ENCODE measurements at places on chromosomes 1 and 21.

DNA sequence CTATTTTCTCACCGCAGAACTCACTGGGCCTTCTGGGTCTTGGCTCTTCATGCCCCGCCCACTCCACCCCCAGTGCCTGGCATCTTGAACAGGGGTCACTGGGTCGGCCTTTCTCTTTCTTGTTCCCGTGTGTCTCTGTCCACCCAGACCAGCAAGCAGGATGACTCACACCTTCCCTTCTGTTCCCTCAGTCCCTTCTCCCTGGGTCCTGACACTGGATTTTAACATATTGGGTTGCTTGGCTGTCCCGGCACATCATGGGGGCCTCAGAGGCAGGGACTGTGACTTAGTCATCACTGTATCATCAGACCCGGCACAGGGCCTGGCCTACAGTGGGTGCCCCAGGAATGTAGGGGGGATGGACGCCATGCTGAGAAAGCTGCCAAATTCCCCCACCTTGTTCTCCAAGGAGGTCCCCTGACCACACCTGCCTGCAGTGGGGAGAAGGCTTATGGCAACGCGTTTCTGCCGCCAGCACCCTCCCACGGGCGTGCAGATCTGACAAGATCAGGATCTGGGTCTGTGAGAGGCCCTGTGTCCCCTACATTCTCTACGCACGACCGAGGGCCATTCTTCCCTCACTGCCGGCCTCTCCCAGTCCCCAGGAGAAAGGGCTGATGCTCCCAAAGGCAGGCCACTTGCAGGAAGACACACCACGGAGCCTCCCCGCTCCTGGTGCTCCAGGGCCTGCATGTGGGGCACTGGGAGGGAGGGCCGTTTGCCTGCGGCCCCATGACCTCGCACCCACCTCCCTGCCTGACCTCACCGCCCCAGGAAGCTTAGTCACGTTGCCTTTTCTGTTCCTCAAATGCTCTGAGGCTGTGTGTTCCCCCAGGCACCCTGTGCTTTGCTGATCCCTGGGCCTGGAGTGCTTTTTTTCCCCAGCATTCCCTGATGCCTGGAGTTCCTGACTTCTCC lies 157.2 kb upstream of the TMEM51 start:
- no peak for DNase-seq

DNA sequence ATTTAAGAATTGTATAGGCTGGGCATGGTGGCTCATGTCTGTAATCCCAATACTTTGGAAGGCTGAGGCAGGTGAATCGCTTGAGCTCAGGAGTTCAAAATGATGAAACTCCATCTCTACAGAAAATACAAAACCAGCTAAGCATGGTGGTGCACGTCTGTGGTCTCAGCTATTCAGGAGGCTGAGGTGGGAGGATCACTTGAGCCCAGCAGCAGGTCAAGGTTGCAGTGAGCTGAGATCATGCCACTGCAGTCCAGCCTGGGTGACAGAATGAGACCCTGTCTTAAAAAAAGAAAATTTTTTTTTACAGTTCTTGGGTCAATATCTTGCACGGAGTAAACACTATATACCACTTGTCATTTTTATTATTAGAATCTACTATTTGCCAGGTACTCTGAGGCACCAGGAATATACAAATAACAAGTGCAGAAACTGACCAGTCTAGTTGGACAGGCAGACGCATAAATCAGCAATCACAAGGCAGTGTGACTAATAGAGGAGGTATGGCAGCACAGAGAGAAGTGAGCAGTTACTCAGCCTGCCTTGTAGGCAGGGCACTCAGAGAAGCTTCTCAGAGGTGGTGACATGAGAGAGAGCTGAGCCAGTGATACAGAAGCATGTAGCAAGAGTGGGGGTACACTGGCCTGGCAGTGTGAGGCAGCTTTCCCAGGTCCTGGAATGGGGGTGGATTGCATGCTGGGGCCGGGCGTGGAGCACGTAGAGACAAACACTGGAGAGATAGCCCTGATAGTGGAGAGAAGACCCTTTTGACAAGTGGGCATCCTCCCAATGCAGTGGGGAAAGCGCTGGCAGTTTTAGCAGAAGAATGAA lies 8.0 kb downstream of the PHLDA3 start:
- no peak for DNase-seq

DNA sequence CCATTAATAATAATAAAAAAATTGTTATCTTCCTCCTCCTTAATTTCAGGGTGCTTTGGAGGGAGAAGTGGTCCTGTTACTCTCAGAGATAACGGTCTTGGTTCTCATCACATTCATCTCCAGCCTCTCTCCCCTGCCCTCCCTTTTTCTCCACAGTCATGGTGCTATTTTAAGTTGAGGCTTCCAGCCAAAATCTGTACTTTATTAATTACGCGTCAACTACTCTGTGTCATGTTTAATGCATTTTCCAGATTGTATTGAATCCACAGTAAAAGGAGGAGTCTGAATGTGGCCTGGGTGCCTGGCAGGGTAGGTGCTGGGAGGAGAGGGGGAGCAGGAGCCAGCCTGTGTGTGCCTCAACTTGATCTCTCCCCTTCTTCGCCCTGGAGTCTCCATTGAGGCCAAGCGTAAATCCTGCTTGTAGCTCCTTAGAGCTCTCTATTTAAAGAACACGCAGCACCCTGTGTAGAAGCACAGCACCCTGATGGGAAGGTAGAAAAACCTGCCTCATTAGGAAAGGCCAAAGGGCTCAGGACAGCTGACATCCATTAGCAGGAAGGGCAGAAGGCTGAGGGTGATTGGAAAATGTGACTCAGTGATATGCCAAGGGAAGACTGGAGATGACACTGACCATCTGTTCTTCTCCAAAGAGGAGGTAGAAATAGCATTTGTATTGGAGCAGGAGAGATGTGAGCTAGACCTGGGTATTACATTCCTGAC lies 82.4 kb downstream of the PLXNA2 start:
- DNase-seq: no peak

GRCh38 chr1:215487466-215487865 lies 79.6 kb upstream of the KCTD3 start:
- DNase-seq: no peak

GRCh38 chr1:87129606-87130005 lies 199.1 kb upstream of the LMO4 start:
- no peak for DNase-seq

DNA sequence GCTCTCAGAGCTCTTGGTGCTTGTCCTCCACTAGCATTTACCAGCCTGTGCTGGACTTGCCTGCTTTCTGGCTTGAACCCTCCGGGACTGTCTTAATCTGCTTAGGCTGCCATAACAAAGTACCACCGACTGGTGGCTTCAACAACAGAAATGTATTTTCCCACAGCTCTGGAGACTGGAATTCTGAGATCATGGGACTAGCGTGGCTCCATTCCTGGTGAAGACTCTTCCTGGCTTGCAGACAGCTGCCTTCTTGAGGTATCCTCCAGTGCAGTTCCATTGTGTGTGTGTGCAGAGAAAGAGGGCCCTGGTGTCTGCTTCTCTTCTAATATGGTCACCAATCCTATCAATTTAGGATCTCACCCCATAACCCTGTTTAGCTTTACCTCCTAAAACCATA lies 22.0 kb upstream of the RCAN1 start:
- no peak for DNase-seq

GRCh38 chr1:12209495-12209832 lies 20.4 kb upstream of the VPS13D start:
- DNase-seq: no peak

- no peak for DNase-seq
Observed at GRCh38 chr1:176869577-176869976, 294.9 kb downstream of the ASTN1 start.

DNA sequence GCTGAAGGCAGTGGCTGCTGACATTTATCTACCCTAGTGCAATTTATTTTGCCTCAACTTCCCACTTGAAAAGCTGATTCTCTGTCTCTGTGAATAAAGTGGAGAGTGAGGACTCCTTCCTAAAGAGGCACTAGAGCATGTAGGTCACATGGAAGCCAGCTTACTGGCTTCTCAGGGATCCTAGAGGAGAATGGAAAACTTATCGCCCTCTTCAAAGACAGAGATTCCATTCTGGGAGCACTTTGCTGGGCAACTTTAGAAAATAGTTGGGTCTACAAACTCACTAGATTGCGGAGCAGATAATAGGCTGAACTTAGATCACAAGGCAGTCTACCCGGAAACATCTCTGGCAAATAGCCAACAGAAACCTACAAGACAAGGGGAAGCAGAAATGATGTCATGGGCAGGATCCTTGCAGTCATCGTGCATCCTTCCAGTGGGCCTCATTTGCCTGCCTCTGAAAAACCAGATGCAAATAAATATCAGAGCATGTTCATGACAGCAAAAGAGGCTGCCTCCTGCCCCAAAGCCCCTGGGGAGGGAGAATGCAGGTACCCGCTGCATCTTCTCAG lies 104.8 kb upstream of the BARHL2 start:
- DNase-seq: no peak

DNA sequence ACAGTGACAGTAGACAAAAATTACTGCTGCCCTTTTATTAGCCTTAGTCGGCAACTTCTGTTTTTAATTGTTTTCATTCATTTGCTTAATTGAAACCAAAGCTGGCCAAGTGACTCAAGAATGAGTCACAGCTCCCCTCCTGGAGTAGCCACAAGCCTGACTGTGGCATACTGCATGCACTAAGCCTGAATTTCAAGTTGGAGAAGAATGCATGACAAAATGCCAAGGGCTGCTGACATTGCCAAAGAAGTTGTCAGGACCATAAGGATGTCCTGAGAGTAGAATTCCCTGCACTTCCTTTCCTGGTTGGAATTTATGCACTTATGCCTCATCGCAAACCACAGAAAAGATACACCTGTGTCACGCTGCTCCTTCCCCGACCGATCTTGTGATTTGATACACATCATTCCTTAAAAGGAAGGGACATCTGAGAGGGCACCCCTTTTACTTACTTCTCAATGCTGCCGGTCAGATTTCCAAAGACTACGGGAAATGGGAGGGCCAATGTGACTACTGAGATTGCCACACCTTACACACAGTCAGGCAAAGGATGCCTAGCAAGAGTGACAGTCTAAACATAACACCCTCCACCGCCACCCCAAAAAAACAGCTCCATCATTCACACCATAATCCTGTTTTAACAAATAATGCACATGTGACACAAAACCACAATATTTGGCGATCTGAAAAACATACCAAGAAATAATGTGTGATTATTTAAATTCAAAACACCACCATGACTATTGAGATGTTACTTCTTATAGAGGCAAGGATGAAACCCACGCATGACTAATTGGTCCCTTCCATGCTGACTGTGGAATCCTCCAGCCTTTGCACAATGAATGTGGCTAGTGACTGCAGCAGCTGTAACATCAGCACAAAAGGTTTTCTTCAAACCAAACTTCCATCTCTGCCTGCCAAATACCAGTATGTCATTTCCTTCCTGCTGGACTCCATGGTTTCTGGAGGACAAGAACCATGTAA lies 28.2 kb downstream of the VAV3 start:
- DNase-seq: peak; percentile 2

GRCh38 chr1:193308438-193308837 lies 122.0 kb upstream of the B3GALT2 start:
- no peak for DNase-seq

DNA sequence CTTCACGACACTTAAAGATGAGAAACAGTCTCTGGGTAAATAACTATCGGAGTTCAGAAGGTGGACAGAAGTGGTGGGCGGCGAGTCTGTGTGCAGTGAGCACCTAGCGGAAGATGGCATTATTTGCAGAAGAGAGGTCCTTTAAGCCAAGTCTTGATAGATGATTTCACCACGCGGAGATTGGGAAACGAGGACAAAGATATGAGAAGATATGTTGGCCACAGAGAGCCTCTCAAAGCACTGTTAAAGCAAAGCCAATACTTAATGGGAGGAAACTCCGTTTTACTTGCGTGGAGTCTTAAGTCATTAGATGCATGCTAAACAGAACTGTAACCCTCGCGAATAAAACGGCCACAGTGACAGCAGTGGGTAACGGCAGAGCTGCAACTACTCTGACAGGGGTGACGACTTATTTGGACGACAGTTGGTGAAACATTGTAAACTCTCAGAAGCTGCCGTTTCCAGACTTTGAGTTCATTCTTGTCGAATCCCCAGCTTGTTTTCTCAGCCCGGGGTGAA lies 577 bp upstream of the CEP350 start:
- DNase-seq: no peak

- DNase-seq: no peak
Observed at GRCh38 chr1:209335178-209335577, 248.3 kb upstream of the CAMK1G start.

- DNase-seq: no peak
Observed at GRCh38 chr1:67890857-67891256, 57.6 kb upstream of the GNG12 start.
